ENCODE measurements at places on chromosomes 4 and X. TPM values are rescaled to one million over a fixed set of nuclear protein-coding genes. Genes with fewer than 3 reads are reported as not detected.

GRCh38 chr4:80926446-80926845 lies 104.1 kb upstream of the BMP3 start:
- no peak overlapping the region for H3K4me3 ChIP-seq
- DNase-seq: no peak
- H3K27ac ChIP-seq: no peak overlapping the region

FAM13A gene
- total RNA-seq: 46.7 TPM

DNA sequence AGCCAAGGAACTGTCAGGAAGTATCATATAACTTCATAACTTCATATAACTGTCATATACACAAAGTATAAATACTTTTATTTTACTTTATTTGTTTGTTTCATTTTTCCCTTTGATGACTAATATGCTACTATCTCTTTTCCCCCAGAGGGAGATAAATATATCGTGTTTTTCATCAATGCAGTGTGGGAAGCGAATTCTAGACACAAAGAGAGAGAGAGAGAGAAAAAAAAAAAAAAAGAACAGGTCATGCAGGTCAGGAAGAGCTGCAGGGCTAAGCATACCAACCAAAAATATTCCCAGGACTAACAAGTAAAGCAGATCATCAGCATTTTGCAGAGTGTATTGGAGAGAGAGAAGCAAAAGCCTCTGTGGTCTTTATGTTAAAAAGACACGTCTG lies 1849.2 kb downstream of the STIM2 start:
- no peak overlapping the region for H3K4me3 ChIP-seq
- no peak overlapping the region for H3K27ac ChIP-seq
- no peaks in the 10 kb centered on the region for H3K27me3 ChIP-seq

MTMR8 gene
- total RNA-seq: 1.4 TPM

CT47B1 gene
- total RNA-seq: not detected

- no peak overlapping the region for H3K4me3 ChIP-seq
- no peak overlapping the region for H3K27ac ChIP-seq
- no peak for DNase-seq
These were observed 42.1 kb downstream of the SLC2A9 start for GRCh38 chr4:9979101-9979701.

DNA sequence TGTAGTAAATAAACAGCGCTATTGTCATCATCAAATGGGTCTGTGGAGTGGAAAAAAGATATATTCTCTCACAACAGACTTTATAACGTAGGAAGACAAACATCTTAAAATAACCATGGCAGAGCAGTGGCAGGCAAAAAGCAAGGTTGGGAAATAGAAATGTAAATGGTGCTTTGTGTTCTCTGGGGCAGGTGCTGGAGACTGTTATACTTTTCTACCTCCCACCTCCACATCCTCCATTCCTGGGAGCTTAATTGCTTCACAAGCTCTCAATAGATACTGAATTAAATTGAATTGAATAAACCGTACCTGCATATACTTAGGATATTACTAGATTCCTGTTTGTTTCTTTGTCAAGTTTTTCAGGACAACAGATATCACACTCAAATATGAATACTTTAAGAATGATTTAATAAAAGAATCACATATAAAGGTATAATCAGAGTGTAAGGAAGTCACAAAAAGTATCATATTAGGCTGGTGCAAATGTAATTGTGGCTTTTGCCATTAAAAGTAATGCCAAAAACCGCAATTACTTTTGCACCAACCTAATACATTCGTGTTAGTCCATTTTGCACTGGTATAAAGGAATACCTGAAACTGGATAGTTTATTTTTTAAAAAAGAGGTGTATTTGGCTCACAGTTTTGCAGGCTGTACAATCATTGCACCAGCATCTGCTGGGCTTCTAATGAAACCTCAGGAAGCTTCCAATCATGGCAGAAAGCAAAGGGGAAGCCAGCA lies 367.3 kb downstream of the GRIA2 start:
- H3K4me3 ChIP-seq: no peak overlapping the region
- no peak for DNase-seq

SPIN2A gene
- total RNA-seq: 1.4 TPM

DNA sequence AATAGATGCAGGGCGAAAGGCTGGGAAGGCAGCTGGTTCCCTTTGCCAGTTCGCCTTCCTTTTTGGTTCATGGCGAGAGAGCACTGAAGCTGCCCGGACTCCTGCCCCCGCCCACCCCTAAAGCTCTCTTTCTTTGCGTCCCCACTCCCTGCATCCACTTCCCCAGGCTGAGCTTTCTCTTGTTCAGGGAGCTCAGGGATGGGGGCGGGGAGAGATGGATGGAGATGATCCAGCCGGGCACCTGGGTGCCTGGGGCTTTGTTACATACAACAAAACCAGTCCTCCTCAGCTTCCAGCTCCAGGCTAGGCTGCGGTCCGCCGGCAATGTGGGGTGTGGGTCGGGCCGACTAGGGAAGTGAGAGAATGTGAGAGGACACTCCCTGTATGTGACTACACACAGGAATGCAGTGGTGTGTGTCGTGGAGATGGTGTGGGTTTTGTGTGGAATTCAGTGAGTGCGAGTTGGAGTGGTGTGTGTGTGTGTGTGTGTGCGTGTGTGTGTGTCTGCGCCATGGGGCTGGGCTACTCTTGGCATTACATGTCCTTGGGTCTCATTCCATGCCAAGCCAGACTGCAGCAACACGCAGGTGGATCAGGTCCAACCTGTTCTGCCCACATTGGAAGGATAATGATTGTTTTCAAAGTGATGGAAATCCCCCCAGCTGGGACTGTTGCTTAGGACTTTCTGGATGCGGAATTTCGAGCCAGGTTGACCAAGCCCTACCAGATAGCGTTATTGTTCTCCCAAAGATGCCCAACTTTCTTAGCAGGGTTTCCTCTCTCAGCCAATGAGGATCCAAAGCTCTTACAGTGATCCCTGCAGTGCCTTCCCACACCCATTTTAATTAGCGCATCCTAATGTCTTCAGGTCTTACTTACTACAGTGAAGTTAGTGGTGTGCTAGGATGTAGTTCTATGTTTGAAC lies 149.4 kb upstream of the CHRDL1 start:
- no peaks in the 10 kb centered on the region for H3K36me3 ChIP-seq
- no peak overlapping the region for H3K27ac ChIP-seq
- H3K4me3 ChIP-seq: peak overlapping the region; percentile 9
- H3K4me1 ChIP-seq: no peaks in the 10 kb centered on the region
- peaks cover 3% of the 10 kb centered on the region for H3K27me3 ChIP-seq

RIBC1 gene
- 0.54 TPM for total RNA-seq

GRCh38 chr4:1493540-1494287 lies 87.5 kb upstream of the NKX1-1 start:
- H3K36me3 ChIP-seq: no peaks in the 10 kb centered on the region
- peaks cover 78% of the 10 kb centered on the region for H3K27me3 ChIP-seq
- H3K4me3 ChIP-seq: no peak overlapping the region
- peak; percentile 46 for DNase-seq
- H3K27ac ChIP-seq: no peak overlapping the region

DNA sequence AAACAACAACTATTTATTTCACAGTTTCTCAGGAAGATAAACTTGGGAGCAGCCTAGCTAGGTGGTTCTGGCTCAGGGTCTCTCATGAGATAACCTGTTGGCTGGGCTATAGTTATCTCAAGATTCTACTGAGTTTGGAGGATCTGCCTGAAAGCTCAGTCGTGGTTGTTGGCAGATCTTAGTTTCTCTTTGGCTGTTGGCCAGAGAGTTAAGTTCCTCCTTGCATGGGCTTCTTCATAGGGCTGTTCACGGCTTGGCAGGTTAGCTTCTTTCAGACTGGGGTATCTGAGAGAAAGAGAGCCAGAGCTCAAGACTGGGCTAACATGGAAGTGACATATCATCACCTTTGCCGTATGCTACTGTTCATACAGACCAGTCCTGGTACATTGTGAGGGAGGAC lies 28.7 kb downstream of the SEC24B start:
- no peak for DNase-seq
- no peaks in the 10 kb centered on the region for H3K36me3 ChIP-seq
- no peak overlapping the region for H3K4me3 ChIP-seq
- H3K27ac ChIP-seq: no peak overlapping the region

DNA sequence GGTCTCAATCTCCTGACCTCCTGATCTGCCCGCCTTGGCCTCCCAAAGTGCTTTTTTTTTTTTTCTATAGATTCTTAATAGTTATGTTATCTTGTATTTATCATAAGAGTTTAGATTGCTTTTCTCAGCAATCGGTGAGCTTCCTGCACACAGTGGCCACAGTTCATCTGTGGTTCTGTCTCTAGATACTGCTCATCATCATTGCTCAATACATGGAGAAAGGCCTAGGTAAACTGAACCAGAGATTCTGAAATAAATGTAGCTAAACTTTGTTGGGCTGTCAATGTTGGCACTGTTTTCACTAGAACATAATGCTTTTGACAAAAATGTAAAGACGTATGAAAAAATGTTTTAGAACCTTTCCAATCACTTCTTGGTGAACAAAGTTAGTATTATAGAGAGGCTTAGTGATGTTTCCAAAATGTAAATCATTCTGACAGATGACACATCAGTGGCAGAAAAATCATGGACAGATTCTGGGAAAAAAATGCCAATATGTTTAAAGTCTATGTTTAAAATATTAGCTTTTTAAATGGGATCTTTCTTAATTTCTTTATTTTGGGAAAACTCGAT lies 50.0 kb upstream of the LIMCH1 start:
- H3K27me3 ChIP-seq: no peaks in the 10 kb centered on the region
- H3K36me3 ChIP-seq: no peaks in the 10 kb centered on the region
- H3K4me3 ChIP-seq: no peak overlapping the region
- no peak for DNase-seq
- no peak overlapping the region for H3K27ac ChIP-seq

GLRA2 gene
- total RNA-seq: not detected

DNA sequence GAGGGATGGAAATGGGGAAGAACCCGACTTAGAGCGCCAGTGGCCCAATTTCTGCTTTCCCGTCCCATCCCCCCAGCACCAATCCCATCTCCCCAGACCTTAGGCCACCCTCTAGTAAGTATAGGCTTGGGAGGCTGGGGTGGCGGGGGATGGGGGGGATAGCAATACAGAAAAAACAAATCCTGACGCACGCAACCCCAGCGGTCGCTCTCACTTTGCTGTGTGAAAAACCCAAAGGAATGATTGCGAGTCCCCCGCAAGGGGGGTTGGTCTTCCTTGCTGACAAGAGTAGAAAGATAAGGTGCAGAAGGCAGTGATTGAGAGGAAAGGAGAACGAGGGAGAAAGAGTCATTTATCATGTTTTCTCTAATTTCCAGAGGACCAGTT lies 863 bp downstream of the CPE start:
- peak overlapping the region; percentile 66 for H3K4me3 ChIP-seq
- H3K27me3 ChIP-seq: no peaks in the 10 kb centered on the region
- H3K27ac ChIP-seq: peak overlapping the region; percentile 70
- DNase-seq: no peak

DNA sequence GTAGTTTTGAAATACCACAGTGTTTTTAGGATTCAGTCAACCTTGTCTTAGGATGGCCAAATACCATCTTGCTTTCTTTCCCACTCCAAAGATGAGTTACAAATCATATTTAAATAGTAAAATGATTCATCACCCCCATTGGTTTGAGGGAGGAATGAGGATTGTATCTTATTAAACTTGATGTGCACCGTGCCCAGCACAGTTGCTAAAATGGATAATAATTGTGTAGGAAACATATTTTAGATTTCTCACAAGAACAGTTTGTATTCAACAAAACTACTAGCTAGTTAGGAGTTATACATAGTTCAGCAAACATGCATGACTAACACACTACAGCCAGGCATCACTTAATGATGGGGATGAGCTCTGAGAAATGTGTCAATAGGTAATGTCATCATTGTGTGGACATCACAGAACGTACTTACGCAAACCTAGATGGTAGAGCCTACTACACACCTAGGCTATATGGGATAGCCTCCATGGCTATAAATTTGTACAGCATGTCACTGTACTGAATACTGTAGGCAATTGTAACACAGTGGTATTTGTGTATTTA lies 245.4 kb downstream of the FBXW7 start:
- DNase-seq: no peak
- no peaks in the 10 kb centered on the region for H3K4me1 ChIP-seq
- no peaks in the 10 kb centered on the region for H3K27me3 ChIP-seq
- H3K27ac ChIP-seq: no peak overlapping the region
- H3K36me3 ChIP-seq: no peaks in the 10 kb centered on the region
- H3K4me3 ChIP-seq: no peak overlapping the region

DNA sequence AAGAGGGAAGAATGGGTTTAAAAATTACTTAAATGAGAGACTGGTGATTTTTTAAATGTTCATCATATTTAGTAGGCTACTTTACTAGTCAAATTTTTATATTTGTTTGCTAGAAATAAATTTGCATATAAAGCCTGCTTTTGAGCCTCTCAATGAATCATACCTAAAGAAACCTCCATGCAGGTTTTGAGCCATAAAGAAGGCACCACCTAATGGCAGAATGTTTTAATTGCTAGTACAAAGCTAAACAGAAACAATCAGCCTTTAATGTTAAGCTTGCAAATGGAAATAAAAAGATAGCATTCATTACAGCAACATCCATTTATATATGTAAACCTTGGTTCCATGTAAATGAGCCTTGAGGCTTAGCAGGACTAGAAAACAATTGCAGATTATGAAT lies 989.7 kb downstream of the CCSER1 start:
- H3K4me1 ChIP-seq: no peaks in the 10 kb centered on the region
- H3K27me3 ChIP-seq: no peaks in the 10 kb centered on the region
- H3K27ac ChIP-seq: no peak overlapping the region
- H3K4me3 ChIP-seq: no peak overlapping the region
- DNase-seq: no peak

DUSP9 gene
- total RNA-seq: not detected

DNA sequence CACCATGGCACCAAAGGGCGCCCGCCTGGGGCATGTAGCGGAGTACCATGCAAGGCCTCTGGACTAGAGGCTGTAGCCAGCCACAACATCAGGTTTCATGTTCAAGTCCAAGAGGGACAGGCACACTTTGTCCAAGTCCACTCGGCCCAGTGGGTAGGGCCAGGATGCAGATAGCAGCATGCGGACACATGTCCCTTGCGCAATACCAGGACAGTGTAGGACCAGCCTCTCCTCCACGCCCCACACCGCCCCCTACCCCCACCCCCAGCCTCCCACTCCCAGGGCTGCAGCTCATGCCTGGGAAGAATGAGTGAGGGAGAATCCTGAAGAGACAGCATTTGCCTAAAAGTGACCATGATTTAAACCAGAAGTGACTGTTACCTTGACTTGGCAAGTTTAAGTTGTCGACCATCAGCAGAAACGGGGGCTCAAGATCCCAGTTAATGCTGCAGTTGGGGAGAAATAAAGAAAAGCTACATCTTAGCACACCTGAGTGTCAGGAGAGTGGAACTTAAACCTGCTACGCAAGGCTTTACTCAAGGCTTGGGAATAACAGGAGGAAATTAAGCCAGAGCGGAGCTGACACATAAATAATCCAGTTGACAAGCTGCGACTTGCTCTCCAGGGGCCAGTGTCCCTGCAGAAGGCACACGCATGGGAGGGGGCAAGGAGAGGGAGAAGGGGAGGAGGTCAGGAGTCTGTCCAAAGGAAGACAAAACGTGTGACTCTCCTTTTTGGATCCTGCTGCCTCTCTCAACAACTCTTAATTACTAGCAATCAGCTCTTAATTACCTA lies 221.7 kb downstream of the BCOR start:
- no peaks in the 10 kb centered on the region for H3K36me3 ChIP-seq
- H3K27me3 ChIP-seq: no peaks in the 10 kb centered on the region
- H3K4me3 ChIP-seq: no peak overlapping the region

GRCh38 chr4:132269303-132269990 lies 879.6 kb upstream of the PCDH10 start:
- H3K27ac ChIP-seq: no peak overlapping the region
- DNase-seq: no peak
- H3K4me3 ChIP-seq: no peak overlapping the region
- no peaks in the 10 kb centered on the region for H3K36me3 ChIP-seq
